ENCODE measurements at places on chromosomes 1 and 21. TPM values are rescaled to one million over a fixed set of nuclear protein-coding genes. Genes with fewer than 3 reads are reported as not detected.

The CAMK2N1 gene
- 12.2 TPM for total RNA-seq

The PRDM16 gene
- total RNA-seq = 2.0 TPM

The MRPS6 gene
- total RNA-seq = 28.6 TPM

The AJAP1 gene
- total RNA-seq = 0.56 TPM

The IL19 gene
- not detected for total RNA-seq

The CD1D gene
- 2.0 TPM for total RNA-seq

The FAAH gene
- total RNA-seq = 20.8 TPM

The RIPPLY3 gene
- 1.1 TPM for total RNA-seq

The ZBTB37 gene
- total RNA-seq = 0.88 TPM

The ZNF593 gene
- total RNA-seq = 41.9 TPM

The PPP2R5A gene
- 20.8 TPM for total RNA-seq

The LCE3D gene
- not detected for total RNA-seq

The FCN3 gene
- 2.2 TPM for total RNA-seq

The FCGR3B gene
- not detected for total RNA-seq

The IL6R gene
- total RNA-seq = 41.9 TPM

The SWT1 gene
- 1.7 TPM for total RNA-seq

Data from airway epithelial cell (primary cell).